ENCODE measurements at places on chromosomes 11 and 22. TPM values are rescaled to one million over a fixed set of nuclear protein-coding genes. Genes with fewer than 3 reads are reported as not detected.

CRYBA4 gene
- total RNA-seq: not detected

CYP2D6 gene
- 1.1 TPM for total RNA-seq

BCO2 gene
- 0.66 TPM for total RNA-seq

CHRM1 gene
- not detected for total RNA-seq

PTDSS2 gene
- 25.7 TPM for total RNA-seq

CBX7 gene
- 14.2 TPM for total RNA-seq

RPS6KA4 gene
- total RNA-seq: 43.3 TPM

SPI1 gene
- 2.3 TPM for total RNA-seq

Measured in activated T-cell treated with anti-CD3 and anti-CD28 coated beads, Interleukin-2, amount 50 U/mL, for 4 hours (primary cell).